Right atrium auricular region (tissue), 2 donors: ENCODE measurements at places on chromosomes 16 and 17. TPM values are rescaled to one million over a fixed set of nuclear protein-coding genes. Genes with fewer than 3 reads are reported as not detected.
A peak's percentile ranks its signal among the peaks of the same experiment; 100 is the strongest.

Gene GLIS2
- total RNA-seq = 10.3 TPM

Gene NACA2
- not detected for total RNA-seq

Gene KRTAP4-3
- total RNA-seq = not detected

Gene IRX5
- total RNA-seq = 0.59 TPM

Gene MYH1
- total RNA-seq = 0.07 TPM

Gene CENPT
- 19.1 TPM for total RNA-seq

Gene EVPLL
- total RNA-seq = not detected

Gene PTX4
- total RNA-seq = 0.24 TPM

Gene ABCA10
- total RNA-seq = 1.3 TPM

Gene OSBPL7
- total RNA-seq = 3.6 TPM

Gene MPV17L
- total RNA-seq = 10.8 TPM

Gene AOC2
- total RNA-seq = not detected

Gene CIBAR2
- not detected for total RNA-seq

Gene LGALS9B
- total RNA-seq = not detected

Gene CNTD1
- 0.16 TPM for total RNA-seq

Gene SLC6A2
- total RNA-seq = not detected

Gene DRC3
- 1.7 TPM for total RNA-seq

Gene NHLRC4
- 0.74 TPM for total RNA-seq

DNA sequence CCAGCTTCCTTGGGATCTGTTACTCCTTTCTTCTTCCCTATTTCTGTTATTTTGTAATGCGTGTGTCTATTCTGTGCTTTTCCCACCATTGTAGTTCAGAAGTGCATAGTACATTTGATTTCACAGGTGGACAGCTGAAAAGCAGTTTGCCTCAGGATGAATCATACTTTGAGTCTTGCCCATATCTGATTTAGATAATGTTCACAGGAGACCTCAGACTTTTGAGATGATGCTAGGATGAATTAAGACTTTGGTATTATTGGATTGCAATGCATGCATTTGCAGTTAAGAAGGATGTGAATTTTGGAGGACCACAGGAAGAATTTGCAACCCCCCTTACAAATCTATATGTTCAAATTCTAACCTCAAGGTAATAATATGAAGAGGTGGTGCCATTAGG, 769.6 kb downstream of the CDH11 start:
- DNase-seq = no peak

GRCh38 chr16:88634994-88635670, 3.2 kb upstream of the IL17C start:
- no peak for DNase-seq

GRCh38 chr17:72150632-72151460, 30.0 kb downstream of the SOX9 start:
- no peak for DNase-seq

GRCh38 chr17:13385481-13385911, 216.2 kb downstream of the HS3ST3A1 start:
- DNase-seq = no peak

GRCh38 chr16:20382202-20382948, 22.2 kb downstream of the PDILT start:
- DNase-seq = no peak

- DNase-seq = no peak
These were observed 99.9 kb downstream of the EFCAB13 start for GRCh38 chr17:47423406-47424295.

DNA sequence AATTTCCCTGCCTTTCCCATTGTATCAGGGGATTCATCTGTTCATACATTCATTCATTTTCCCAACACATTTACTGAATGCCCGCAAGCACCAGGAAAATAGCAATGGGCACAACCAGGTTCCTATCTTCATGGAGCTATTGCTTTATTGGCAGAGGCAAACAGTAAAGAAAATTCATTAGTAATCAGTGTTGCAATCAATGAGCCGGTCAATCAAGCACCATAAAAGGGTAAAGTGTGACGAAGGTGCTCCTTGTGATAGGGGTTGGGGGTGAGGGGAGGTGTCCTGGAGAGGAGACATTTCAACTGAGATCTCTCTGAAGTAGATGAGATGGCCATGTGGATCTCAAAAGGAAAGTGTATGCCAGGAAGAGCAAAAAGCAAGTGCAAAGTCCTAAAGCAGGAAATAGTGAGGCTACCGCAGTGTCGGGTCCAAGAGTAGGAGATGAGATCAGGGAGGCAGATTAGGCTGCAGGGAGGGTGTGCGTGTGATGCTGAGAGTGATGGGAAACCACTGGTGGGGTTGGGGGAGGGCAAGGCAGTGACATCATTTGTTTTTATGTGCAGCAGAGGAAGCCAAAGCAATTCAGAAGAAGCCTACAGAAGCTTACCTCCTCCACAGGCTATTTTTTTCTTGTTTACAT, 28.4 kb downstream of the CDH13 start:
- DNase-seq = no peak

GRCh38 chr17:66583112-66583748, 251.7 kb upstream of the CACNG5 start:
- DNase-seq = no peak

GRCh38 chr17:76683921-76684745, 26.6 kb downstream of the MXRA7 start:
- no peak for DNase-seq

- DNase-seq = no peak
These were observed 6.2 kb downstream of the CRISPLD2 start for GRCh38 chr16:84825896-84826557.

- DNase-seq = no peak
These were observed 605.4 kb upstream of the KIF2B start for GRCh38 chr17:53217311-53217710.

GRCh38 chr17:16107165-16107770, 107.6 kb downstream of the TTC19 start:
- DNase-seq = no peak

DNA sequence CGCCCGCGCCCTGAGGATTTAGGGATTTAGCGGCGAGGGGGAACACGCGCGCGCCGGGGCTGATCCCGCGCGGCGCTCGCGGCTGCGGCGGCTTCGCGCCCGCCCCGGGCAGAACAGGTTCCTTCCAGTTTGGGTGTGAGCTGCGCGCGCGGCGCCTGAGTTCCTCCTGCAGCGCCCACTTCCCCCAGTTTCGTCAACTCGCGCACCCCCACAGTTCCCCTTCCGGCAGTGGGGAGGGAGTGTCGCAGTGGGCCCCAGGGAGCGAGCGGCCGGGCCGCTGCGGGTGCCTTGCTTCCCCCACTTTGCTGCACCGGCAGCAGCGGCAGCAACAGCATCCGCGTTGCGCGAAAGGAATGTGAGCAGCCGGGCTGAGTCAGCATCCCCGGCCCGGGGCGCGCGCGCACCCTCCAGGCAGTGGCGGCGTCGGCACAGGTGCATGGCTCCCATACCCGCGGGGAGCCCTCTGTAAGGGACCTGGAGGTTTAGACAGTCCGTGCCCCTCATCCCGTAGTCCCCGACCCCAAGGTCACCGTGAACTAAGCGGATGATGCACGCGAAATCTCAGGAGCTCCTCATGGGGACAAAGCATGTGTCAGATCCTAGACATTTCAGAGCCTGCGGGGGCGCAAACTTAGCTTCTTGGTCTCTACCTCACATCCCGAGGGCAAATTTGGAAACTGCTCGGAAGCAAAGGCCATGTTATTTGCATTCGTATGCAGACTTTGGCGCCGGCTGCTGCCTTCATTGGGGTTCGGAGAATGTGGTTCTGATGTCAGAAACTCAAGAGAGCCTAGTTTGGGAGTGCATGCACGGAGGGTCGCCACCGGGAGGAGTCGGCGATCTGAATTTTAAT, 767 bp downstream of the ARSG start:
- peak; percentile 71 for DNase-seq

GRCh38 chr17:7014995-7015958, 2.9 kb downstream of the RNASEK start:
- no peak for DNase-seq

DNA sequence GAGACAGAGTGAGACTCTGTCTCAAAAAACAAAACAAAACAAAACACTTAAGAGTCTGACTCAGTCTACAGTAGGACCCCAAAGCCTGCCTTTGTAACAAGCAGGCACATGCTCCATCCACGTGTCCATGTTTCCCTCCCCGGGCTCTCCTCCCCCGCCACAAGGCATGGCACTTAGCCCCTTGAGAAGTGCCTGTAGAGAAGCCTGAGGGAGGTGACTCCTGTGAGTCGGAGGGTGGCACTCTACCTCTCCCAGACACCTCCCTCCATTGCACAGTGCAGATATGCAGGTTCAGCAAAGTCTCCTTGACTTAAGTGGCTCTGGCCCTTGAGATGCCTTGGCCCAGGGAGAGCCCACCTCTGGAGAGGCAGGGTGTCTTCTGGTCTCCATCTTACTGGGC, 6.8 kb downstream of the FHOD1 start:
- DNase-seq = no peak

DNA sequence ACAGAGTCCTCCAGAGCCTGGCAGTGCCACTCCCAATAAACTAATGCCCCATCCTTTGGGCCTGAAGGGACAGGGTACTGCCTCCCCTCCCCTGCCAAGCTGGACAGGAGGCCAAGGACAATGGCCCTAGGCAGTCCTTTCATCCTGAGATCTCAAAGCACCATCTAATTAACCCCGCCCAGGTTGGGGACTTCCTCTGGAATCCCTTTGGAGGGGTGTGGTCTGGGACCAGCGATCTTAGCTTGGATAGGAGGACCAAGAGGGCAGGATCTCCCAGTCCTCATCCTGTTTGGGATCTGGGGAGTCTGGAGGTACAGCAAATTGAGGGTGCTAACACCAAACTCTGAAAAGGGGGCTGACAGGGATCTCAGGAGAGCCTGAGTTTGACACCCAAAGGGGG, 18.2 kb upstream of the SP6 start:
- DNase-seq = no peak

GRCh38 chr17:82915010-82915756, 75.4 kb upstream of the ZNF750 start:
- DNase-seq = no peak

DNA sequence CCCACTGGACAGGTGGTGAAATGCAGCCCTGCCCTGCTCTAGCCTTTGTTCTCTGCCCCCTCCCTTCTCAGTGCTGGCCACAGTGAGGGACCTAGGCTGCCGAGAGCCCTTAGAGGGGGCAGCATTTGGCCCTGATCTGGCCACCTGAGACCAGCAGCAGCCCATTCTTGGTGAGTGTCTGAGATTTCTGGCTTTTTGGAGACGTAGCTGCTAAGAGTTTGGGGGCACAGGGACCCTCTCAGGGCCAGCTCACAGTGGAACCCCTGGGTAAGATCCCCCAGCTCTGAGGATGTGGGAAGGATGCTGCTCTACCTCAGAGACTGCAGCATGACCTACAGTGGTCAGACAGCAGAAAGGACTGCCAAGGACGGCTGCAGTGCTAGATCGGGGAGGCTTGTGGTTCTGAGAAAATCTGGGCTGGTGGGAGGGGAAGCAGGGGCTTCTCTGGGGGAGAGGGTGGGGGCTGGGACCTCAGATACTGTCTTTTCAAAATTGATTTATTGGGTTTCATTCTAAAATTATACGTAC, 13.3 kb downstream of the GRB7 start:
- no peak for DNase-seq

DNA sequence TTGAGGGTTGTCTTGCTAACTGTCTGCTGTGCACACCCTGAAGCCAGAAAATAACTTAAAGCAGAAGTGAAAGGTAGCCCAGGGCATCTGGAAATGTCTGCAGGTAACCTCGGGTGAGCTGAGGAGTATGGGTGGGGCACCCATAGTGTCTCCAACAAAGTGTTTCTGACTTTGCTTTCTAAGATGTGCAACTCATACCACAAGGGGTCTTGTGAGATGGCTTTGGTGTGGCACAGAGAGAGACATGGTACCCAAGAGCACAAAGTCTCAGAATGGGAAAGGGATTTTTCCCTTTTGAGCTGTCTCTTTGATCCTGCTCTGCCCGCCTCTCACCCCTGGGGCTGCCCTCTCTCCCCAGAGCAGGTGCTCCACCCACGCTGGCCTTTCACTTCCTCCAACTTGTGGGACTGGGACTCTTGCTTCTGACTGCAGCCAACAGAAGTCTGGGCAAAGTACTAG, 6.9 kb downstream of the CHD9 start:
- no peak for DNase-seq

- no peak for DNase-seq
These were observed 56.3 kb upstream of the HAS3 start for GRCh38 chr16:69049146-69049545.

GRCh38 chr16:59635674-59636073, 901.6 kb upstream of the GOT2 start:
- no peak for DNase-seq

DNA sequence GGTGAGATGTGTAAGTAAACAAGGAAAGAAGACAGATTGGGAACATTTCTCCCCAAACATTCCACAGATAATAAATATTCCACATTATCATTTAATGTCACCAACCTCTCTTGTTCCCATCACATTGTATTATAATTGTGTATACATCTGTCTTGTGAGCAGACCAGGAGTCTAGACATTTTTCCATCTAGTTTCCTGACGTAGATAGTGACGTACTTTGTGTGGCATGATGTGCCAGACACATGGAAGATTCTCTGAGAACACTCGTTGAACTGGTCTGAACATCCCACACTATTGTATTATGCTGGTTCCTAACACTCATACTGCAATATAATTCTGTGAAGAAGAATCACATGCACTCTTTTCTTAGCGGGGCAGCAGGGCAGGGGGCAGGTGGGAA, 34.0 kb downstream of the WSB1 start:
- no peak for DNase-seq

DNA sequence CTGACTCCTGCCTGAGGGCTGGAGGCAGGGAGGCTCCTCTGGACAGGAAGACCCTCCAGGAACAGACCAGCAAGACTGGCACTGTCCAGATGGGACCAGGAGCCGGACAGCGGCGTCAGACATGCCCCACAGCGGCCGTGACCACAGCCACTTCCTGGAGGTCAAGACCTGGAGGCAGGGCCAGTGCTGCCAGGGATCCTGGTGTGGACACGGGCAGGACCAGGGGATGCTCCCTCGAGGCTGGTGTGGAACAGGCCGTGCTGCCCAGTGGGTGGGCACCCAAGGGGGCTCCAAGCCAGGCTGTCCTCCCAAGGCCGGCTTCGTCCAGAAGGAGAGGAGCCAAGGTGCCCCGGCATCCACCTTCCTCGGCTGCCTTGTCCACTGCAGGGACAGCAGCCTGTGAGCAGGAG, 4.5 kb upstream of the CCDC57 start:
- DNase-seq = no peak
